CD4-positive, alpha-beta memory T cell (primary cell): ENCODE measurements at places on chromosomes 3 and 15. TPM values are rescaled to one million over a fixed set of nuclear protein-coding genes. Genes with fewer than 3 reads are reported as not detected.

- no peaks in the 10 kb centered on the region for H3K36me3 ChIP-seq
- H3K27ac ChIP-seq, result no peak overlapping the region
- H3K4me3 ChIP-seq, result no peak overlapping the region
- no peaks in the 10 kb centered on the region for H3K4me1 ChIP-seq
Measured at GRCh38 chr3:113157408-113158030, 53.8 kb upstream of the BOC start.

FBXL2 gene
- polyA plus RNA-seq, result 0.29 TPM

DNA sequence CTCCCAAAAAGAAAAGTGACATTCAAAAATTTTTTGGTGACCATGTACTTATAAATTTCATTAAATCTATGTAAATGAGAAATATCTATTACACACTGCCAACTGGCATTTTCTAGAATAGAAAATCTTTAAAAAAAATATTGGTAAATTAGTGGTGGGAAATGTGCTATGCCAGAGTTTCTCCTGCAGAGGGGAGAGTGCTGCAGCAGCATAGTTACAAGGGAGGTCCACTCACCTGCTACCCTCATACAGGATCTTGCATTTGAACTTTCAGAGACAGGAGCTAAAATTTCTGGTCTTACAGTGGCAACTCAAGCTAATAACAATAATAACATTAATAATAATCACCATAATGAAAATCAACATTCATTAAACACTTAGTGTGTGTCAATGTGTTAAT, 459.6 kb downstream of the NSUN3 start:
- H3K4me1 ChIP-seq, result no peaks in the 10 kb centered on the region
- DNase-seq, result no peak
- H3K4me3 ChIP-seq, result no peak overlapping the region

- H3K27me3 ChIP-seq, result no peaks in the 10 kb centered on the region
- no peak overlapping the region for H3K27ac ChIP-seq
- H3K4me3 ChIP-seq, result no peak overlapping the region
- DNase-seq, result no peak
Measured at GRCh38 chr3:38349684-38350359, 3.2 kb downstream of the XYLB start.
